KBM-7 (cell line): ENCODE measurements at places on chromosomes 13 and 19.

GRCh38 chr19:3146677-3147100 lies 10.9 kb downstream of the GNA15 start:
- DNase-seq, result peak; percentile 64

- no peak for DNase-seq
Observed at GRCh38 chr13:23461544-23461943, 28.0 kb upstream of the SACS start.

GRCh38 chr13:110214637-110215036 lies 92.3 kb downstream of the COL4A1 start:
- DNase-seq, result no peak

GRCh38 chr13:109740121-109740520 lies 46.3 kb downstream of the IRS2 start:
- DNase-seq, result no peak

DNA sequence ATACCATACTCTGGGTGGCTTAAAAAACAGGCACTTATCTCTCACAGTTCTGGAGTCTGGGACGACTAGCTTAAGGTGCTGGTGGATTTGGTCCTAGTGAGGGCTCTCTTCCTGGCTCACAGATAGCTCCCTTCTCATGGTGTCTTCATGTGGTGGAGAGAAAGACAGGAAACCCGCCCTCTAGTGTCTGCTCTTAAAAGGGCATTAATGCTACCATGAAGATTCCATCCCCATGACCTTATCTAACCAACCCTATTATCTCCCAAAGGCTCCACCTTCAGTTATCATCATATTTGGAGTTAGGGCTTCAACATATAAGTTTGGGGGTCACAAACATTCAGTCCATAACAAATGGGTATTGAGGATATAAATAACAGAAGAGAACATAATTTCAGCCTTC lies 139.4 kb downstream of the HS6ST3 start:
- peak; percentile 49 for DNase-seq

DNA sequence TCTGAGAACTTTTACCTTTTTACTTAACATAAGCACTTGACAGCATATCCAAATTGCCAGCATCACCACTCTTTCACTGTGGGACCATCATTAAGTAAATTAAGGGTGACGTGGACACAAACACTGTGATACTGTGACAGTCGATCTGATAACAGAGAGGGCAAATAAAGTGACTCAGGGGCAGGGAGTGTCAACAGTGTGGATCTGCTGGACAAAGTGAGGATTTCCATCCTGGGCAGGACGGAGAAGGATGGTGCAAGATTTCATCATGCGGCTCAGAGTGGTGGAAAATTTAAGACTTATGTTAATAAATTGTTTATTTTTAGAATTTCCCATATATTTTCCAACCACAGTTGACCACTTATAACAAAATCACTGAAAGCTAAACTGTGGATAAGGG lies 60.0 kb upstream of the WDFY2 start:
- DNase-seq, result no peak

GRCh38 chr19:9362905-9363304 lies at the start of gene ZNF177:
Gene ZNF177 (plus strand): TSS chr19:9363013. CDS start chr19:9378312, 15,299 bp downstream.
- no peak for DNase-seq

- DNase-seq, result no peak
Observed at GRCh38 chr19:45935267-45935666, 20.7 kb upstream of the NANOS2 start.

DNA sequence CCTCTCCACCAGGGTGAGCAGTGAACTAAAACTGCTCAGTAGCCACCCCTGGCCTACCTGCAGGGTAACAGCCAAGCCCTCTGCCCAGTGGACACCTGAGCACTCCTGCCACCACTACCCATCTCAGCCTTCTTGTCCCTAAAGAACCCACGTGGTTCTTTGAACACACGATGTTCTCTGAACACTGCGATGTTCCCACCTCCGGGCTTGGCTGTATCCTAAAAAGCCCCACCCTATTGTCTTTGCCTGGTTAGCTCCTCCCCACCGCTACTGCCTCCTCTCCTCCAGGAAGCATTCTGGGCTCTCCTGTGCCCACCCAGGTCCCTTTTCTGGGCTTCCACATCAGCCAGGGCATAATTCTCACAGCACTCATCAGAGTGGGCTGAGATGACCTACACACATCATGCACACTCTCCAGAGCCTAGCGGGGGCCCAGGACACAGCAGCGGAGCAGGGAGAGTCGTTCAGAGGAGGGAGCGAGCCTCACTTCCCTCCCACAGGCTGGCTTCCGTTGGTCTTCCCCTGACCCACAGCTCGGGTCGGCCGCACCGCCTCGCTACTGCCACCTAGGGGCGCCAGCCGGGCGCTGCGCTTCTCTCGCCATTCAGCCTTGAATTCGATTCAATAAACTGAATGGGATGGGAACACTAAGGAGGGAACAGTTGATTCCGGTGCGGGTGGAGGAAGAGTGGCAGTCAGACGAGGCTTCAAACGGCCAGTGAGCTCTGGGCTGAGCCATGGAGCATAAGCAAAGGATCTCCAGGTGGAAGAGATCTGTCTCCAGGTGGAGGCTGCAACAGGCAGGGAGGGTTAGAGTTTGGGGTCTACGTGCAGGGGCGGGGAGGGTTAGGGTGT lies 3.2 kb downstream of the ELAVL1 start:
- DNase-seq, result peak; percentile 95

DNA sequence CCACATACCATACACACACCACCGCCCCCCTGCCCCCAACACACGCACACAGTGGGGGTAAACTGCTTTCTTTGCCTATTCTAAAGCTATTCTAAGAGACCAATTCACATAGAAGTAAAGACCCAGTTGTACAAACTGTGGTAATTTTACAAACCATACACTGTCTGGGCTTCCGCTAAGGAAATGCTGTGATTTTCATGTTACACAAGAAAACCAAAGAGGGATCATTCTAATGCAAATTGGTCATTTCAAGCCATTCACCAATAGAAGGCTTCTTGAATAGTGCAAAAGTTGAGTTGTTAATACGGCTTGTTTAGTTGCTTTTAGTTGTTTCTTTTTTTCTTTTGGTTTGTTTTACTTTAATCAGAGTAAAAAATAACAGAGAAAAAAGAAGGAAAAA lies 202.8 kb downstream of the EFNB2 start:
- DNase-seq, result no peak

GRCh38 chr13:113077953-113078901 lies 27.4 kb upstream of the F7 start:
- no peak for DNase-seq

DNA sequence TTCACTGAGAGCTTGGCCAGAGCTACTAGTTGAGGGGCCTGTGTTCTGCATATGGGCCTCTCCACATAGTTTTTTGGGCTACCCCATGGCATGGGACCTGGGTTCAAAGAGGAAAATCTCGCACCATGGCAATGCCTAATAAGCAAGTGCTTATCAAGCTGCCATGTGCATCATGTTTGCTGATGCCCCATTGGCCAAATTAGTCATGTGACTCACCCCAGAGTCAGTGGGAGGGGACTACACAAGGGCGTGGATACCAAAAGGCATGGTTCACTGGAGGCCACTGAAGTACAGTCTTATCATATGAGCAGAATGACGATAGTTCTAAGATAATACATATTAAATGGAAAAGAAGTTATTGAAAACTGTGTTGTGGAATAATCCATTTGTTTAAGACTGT lies 214.8 kb downstream of the LMO7 start:
- no peak for DNase-seq

DNA sequence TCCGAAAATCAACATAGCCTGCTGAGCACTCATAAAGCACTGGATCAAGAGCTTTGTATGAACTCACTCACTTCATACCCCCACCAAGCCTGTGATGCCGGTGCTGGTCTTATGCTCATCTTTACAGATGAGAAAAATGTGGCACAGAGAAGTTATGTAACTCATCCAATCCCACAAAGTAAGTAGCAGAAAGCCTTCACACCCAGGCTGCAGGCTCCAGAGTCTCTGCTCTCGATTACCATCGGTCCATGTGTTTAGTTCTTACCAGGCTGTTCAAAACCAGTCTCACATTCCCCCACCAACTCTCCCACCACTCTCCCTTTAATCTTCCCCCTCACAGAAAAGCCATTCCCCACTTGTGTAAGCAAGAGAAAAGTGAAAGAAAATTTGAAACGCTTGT lies 276.0 kb downstream of the DNAJC15 start:
- no peak for DNase-seq

DNA sequence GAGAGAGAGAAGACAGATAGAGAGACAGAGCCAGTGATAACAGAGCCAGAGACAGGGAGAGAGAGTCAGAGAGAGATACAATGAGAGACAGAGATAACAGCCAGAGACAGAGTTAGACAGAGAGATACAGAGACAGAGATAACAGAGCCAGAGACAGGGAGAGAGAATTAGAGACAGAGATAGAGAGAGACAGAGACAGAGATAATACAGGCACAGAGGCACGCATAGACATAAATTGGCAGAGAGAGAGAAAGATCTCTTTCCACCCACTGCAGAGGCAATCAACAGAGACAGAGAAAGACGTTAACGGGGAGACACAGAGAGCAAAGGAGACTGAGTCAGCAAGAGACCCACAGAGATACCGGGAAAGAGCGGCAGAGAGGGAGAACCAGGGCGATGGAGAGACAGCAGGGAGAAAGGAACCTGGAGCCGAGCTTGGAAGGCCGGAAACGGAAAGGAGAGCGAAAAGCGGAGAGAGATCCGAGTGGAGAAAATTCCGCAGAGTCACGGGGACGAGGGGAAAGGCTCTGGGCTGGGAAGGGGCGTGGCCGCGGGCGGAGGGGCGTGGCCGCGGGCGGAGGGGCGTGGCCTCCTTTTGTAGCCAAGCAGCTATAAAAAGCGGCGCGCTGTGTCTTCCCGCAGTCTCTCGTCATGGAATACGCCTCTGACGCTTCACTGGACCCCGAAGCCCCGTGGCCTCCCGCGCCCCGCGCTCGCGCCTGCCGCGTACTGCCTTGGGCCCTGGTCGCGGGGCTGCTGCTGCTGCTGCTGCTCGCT lies at the start of gene TNFSF9:
Gene TNFSF9, plus strand, starts transcription at position 641 of the 777 bp plus-strand sequence. Its CDS starts 11 bp downstream, at position 652.
- peak; percentile 89 for DNase-seq

DNA sequence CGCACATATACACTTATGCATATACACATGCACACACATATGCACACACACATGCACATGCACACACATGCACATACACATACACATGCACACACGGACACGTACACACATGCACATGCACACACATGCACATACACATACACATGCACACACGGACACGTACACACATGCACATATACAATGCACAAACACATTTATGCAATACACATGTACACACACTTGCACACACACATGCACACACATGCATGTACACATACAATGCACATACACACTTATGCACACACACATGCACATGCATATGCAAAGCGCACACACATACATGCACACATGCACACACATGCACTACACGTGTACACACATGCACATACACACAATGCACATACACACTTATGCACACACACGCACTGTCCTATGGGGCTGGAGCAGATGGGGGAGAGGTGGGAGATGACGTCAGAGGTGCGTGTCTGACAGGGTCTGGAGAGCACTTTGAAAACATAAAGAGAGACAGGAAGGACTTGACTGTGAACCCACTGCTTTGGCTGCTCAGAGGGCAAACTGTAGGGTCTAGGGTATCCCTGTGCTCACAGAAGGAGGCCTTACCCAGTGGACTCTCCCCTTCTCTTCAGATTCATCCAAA lies 108.2 kb downstream of the UQCRFS1 start:
- DNase-seq, result no peak

GRCh38 chr13:110103534-110103933 lies 203.4 kb downstream of the COL4A1 start:
- no peak for DNase-seq

GRCh38 chr13:49627831-49628652 lies at the start of gene ARL11:
Gene ARL11 (plus strand): TSS chr13:49628507. CDS start chr13:49630448, 1,941 bp downstream.
- peak; percentile 97 for DNase-seq

- no peak for DNase-seq
Observed at GRCh38 chr13:24868874-24869273, 104.9 kb downstream of the RNF17 start.

DNA sequence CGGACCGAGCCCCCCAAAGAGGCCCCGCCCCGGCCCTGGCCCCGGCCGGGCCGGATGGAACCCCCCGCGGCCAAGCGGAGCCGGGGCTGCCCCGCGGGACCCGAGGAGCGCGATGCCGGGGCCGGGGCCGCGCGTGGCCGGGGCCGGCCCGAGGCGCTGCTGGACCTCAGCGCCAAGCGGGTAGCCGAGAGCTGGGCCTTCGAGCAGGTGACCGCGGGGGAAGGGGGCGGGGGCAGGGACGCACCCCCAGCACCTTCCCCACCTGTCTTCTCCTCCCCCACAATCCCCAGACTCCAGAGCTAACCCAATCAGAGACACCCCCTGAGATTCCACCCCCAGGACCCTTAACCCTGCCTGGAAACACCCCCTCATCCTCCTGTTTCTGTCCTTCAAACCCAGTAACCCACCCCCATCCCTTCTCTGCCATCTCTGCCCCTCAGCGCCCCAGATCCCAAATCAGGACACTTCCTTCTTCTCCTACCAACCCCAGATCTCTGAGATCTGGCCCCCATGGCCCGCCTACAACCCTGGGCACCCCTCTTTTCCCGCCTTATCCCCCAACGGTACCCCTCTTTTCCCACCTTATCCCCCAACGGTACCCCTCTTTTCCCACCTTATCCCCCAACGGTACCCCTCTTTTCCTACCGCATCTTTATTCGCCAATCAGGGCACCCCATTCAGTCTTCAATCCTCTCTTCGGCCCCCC lies 505 bp downstream of the ZSWIM4 start:
- no peak for DNase-seq

DNA sequence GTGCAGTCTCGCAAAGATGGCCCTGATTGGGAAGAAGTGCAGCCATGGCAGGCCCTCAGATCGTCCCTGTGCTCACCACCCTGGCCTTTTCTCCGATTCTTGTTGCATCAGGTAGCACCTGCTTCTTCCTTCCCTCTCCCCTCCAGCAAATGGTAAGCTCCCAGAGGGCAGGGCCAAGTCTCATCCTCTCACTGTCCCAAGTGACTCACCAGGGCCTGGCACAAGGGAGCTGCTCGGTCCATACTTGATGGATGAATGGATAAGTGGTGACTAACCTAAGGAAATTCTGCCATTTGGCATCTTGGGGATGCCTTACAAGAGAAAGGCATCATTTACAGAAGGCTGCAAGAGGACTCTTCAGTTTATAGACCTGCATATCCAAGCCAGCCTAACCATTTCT lies 84.9 kb downstream of the ZIC5 start:
- no peak for DNase-seq

DNA sequence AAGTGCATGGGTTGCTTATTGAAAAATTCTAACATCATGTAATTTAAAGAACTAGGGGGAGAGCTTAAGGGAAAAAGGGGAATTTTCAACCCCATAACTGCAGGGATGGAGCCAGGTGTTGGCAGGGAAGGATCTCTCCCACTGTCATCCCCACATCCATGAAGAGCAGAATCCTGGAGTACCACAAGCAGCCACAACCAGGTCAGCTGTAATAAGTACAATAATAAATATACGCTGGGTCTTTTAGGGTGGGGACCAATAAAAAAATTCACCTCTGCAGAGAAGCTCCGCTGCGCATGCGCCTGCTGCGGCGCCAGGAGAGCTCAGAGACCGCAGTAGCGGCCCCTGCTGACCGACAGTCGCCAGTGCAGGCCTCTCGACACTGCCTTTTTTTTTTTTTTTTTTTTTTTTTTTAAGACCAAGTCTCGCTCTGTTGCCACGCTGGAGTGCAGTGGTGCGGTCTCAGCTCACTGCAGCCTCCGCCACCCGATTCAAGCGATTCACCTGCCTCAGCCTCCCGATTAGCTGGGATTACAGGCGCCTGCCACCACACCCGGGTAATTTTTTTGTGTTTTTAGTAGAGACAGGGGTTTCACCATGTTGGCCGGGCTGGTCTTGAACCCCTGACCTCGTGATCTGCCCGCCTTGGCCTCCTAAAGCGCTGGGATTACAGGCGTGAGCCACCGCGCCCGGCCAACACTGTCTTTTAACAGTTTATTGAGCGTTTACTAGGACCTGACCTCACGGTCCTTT lies 2.5 kb upstream of the EEF2 start:
- peak; percentile 90 for DNase-seq
